Thymus (tissue), 14 donors: ENCODE measurements at places on chromosomes 6 and 20.

GRCh38 chr6:87419266-87419665 lies 11.5 kb downstream of the CFAP206 start:
- no peak for DNase-seq

- no peak for DNase-seq
These were observed 116.2 kb upstream of the PRL start for GRCh38 chr6:22412994-22413393.

DNA sequence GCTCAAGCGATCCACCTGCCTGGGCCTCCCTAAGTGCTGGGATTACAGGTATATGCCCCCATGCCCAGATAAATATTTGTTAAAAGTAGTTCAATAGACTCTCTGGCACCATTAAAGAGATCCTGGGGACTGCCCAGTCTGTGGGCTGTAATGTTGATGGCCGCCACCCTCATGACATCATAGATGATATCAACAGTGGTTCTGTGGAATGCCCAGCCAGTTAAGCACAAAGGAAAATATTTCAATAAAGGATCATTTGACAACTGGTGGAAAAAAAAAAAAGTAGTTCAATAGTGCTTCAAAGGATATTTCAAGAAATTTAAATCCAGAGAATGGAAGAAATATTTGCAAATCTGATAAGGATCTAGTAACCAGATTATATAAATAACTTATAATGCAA lies 1.5 kb upstream of the CRIP3 start:
- DNase-seq = no peak

DNA sequence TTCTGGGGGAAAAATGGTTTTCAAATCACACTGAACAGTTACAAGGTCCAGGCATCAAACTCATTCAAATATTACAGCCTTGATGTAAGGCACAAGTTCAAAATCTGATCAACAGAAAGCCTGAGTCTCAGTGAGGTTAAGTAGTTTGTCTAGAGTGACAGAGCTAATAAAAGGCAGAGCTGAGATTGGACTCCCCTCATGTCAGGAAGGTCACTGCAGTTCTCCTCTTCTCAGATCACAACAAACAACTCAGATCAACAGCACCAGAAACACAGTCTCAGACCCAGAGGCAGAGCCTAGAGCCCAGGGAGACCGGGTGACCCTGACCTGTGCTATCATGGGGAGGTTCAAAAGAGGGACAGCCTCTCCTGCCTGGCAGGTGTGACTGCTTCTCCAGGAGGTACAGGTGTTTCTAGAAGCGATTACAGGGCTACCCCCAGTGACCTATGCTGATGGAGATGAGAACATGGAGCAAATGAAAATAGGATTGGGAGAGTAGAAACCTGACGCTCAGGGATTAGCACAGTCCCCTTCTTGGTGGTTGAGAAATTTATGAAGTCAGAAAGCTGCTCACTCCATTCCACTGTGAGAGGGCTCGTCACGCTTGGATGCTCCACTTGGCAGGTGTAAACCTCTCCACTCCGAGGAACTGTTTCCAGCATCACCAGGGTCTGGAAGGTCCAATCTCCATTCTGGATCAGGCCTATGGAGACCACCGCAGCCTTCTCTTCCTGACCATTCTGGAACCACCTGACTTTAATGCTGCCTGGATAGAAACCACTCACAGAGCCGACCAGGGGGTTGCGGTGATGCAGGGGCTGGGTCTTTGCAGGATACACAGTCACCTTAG lies 24.3 kb upstream of the HLA-DRB5 start:
- no peak for DNase-seq

DNA sequence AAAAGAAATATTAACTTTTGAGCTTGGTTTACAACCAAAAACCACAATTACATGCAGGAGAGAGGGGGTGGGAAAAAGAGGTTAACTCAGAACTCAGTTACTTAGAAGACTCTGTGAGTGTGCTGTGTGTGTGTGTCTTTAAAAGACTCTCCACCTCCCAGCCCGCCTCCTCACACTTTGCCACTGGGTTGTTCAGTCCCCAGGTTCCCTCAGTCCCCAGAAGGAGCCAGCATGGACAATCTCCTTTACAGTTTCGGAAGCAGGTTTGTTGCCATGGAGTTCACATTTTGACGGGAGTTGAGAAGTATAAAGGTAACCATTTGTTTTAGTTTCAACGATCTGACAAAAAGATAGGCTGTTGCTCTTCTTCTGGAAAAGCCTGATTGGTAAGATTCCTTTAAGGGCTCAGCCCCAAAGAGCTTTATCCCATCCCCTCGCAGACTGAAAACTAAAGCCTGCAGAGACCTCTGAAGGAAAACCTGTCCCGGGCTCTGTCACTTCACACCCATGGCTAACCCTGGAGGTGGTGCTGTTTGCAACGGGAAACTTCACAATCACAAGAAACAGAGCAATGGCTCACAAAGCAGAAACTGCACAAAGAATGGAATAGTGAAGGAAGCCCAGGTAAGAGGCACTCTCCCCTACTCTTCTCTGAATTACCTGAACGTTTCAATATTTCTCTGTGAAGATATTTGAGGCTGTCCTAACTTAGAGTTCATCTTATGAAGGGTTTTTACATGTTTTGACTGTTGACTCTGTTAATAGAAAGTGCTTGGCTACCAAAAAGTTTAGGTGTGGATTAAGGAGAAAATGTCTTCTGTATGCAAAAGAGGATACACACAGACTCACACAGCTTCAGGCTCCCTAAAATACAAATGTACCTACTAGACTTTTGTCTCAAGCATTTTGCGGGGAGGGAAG lies at the start of gene SPTLC3:
Gene SPTLC3, plus strand, starts transcription at position 212 of the 921 bp plus-strand sequence. Its CDS starts 296 bp downstream, at position 508.
- peak; percentile 18 for DNase-seq

GRCh38 chr6:16761471-16762267 lies 409 bp upstream of the ATXN1 start:
- peak; percentile 83 for DNase-seq

GRCh38 chr20:46900826-46901225 lies 6.2 kb downstream of the EYA2 start:
- no peak for DNase-seq

DNA sequence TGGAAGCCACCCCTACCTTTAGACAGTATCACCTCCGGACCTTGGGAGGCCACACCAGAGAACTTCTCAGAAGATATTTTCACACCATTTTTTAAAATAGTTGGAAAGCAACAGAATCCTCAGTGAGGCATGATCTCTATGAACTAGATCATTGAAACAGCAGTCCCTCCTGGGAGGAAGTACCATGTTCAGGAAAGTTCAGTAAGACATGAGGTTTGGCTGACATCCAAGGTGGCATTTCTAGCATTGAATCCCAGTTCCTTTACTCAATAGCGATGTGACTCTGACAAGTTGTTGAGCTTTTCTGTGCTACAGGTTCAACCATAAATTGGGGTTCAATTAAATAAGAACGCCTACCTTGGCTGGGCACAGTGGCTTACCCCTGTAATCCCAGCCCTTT lies 169.0 kb downstream of the TBC1D7 start:
- no peak for DNase-seq

DNA sequence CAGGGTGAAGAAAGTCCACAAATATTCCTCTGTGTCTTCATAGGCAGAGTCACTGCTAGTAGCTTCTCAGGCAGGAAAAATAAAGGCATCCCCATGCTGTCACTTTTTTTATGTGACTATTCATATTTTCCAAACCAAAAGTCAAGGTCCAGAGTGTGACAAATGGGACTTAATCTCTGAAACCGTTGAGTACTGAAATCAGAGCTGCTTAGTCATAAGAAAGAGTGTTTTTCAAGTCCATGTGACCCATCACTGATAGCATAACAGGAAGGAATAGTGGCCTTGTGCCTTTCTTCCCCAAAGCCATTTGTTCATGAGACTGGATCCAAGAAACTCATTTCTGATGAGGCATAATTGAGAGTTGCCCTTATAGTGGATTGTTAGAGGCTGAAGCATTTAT lies 210.3 kb upstream of the TSHZ2 start:
- DNase-seq = no peak

DNA sequence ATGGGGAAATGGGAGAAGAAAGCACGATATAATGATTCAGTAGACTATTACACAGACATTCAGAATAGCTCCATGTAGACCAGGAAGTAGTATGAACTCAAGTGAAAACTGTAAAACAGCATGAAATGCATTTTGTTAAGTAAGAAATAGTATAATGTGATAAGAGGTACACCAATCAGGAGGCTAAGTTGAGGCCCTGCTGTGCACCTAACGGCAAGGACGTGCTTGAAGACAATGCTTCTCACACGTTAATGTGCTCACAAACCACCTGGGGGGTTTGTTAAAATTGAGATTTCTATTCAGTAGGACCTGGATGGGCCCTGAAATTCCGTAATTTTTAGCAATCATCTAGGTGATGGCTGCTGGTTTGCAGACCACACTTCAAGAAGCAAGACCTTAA lies 178.9 kb upstream of the SULF2 start:
- no peak for DNase-seq

DNA sequence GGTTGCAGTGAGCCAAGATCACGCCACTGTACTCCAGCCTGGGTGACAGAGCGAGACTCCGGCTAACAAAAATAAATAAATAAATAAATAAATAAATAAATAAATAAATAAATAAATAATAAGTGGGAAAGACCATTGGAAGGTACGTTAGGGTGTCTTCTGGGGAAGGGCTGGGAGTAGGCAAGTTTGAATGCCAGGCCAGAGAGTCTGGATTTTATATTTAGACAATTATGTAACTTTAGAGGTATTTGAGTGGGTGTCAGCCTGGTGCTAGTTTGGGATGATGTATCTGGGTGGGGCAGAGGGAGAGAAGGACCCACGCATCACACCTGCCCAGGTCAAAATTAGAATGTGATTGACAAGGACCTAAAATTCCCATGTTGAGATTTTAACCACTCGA lies 108.5 kb upstream of the PRND start:
- no peak for DNase-seq

DNA sequence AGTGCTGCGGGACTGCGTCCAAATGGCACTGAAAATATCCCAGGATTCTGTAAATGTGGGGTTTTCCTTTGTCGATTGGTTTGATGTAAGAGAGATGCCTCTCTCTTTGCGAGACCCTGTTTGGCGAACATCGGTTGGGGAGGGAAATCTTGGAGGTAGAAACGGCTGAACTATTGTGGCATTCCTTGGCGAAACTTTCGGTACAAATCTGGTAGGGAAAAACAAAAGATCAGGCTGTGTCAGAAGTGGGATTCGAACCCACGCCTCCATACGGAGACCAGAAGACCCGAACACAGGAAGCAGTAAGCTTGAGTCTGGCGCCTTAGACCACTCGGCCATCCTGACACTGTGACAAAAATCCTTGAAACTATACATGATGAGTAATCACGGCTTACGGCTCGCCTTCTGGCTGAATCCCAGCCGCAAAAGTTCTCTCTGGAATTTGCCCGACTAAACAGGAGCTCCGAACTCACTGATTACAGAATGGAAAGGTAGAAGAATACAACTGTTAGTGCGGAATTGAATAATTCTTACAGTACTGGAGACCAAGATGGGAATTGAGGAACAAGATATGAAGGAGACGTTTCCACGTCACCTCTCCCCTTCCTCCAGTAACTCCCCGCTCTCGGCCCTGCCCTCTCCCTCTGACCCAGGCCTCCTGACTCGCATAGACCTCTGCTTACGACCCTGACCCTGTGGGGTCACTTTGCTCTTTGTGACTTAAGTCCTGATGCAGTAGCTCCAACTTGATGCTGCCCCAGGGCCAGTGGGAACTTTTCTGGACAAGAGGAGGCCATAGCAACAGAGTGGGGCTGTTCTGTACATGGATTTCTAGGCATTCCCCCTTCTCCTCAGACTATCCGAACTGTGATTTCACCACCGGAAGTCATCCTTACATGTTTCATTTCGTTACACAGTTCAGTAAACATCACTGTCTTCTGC lies 132.8 kb upstream of the ZNF184 start:
- DNase-seq = no peak

DNA sequence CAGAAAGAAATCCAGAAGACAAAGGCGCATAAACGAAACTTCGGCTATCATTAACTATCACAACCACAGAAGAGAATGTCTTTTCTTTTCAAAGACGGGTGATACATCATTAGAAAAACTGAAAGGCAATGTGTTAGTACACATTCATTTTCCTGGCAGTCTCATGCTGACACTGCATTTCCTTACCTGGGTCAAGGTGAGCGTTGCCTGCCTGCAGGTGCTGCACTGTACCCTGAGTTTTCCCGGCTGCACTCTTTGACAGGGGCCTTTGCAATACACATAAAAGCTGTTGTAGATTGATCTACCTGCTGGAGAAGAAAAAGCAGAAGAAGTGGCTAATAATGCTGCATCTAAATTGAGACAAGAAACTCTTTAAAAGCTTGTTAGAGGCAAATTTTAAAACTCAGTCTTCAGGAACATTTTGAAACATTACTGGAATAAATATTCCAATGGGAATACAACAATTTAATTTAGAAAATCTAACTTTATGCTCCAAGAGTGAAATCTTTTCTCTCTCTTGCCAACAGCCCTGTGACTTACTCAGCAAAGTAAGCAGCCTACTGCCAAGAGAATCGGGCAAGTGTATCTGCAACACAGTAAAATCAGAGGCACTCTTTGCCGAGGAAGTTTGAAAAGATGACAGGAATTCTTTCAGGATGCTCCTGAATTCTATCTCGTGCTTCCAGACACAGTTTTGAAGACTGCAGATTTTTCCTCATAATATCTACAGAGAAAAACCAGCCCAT lies 526.4 kb downstream of the PRKN start:
- DNase-seq = no peak

DNA sequence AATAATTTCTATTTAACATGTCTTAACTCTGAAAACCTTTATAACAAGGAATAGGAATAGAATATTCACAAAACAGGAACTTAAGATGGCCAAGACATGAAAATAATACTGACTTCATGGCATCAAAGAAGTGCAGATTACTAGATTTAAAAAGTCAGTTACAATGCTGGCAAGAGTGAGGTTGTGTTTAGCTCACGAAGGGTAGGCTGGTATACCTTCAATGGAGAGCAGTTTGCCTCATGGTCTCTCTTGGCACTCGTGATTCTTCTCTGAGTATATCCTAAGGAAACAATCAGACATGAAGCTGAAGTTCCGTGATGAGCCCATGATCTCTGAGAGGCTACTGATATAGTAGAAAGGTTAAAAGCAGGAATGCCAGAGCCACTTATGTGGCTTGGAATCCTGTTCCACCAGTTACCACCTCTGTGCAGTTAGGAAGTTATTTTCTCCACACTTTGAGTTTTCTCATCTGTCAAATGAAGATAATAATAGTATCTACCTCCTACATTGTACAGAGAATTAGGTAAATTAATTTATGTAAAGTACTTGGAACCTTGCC lies 7.2 kb downstream of the NCOA7 start:
- DNase-seq = no peak

DNA sequence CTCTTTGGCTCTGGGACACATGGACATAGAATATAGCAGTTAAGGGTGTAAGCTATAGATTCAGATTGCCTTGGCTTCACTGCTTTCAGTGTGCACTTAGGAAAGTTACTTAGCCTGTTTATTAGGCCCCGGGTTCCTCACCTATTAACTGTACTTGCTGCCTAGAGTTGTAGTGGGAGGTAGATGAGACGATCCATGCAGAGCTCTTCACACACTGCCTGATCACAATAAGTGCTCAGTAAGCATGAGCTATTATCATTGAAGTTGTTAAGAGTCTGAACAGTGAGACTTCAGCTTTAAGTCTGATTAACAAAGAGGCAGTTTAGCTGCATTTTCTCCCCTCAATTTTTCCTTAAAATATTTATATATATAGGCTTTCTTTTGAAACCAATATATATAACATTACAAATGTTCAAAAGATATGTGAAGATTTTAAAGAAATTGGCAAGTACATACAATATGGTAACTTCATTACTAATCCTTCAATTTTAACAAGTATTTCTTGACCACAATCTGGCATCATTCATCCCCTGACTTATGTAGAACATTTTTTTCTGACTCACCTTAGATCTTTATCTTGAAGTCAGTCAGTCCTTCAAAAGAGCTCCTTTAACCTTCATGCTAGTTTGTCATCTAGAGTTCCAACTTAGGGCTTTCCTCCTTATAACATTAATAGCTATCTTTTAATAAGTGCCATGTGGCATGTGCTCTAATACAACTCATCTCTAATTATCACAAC lies 20.5 kb upstream of the SUPT3H start:
- DNase-seq = no peak
